NCI-H510A (cell line): ENCODE measurements at places on chromosomes 3 and 15.

DNA sequence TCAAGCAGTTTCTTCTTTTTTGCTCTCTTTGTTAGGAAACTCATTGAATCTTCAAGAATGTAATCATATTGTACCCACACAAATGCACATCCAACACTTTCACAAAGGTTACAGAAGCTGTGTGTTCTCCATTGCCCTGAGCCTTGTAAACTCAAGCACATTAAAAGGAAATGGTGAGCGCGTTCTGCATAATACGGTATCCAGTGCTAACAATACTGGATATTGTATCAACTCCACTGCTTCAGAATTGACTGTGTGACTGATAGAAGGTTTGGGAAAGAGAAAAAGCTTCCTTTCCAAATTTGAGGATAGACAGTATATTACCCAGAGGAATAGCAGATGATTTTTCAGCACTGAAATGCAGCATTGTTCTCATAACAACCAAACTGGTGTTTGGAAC lies 268.9 kb upstream of the RBMS3 start:
- DNase-seq, result no peak

GRCh38 chr3:188529228-188529627 lies 375.3 kb downstream of the LPP start:
- no peak for DNase-seq

- no peak for DNase-seq
Measured at GRCh38 chr3:134282659-134283047, 32.0 kb upstream of the RYK start.

GRCh38 chr15:95449230-95449628 lies 881.3 kb upstream of the NR2F2 start:
- DNase-seq, result no peak

DNA sequence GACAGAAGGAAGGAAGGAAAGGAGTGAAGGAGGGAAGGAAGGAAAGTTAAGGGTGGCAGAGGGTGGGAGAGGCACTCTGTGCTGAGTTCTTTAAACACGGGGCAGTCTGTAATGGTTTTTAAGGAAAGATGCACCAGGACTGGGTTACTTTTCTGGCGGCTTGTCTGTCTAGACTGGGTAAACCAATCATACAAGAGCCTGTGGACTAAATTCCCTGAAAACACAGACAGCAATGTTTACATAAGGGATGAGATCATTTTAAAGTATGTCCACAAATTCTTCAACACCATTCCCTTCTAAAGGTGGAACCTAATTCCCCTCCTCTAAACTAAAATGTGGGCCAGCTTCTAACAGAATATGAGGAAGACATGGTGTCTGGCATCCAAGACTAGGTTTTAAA lies 235.5 kb upstream of the IGF1R start:
- DNase-seq, result no peak

- no peak for DNase-seq
Measured at GRCh38 chr15:36707884-36708435, 128.5 kb downstream of the CDIN1 start.

GRCh38 chr3:69092030-69092516 lies 7.3 kb downstream of the ARL6IP5 start:
- no peak for DNase-seq

- no peak for DNase-seq
Measured at GRCh38 chr15:22241451-22241850, 161.1 kb downstream of the OR4M2 start.
